ENCODE measurements at places on chromosomes 6 and 20.

DNA sequence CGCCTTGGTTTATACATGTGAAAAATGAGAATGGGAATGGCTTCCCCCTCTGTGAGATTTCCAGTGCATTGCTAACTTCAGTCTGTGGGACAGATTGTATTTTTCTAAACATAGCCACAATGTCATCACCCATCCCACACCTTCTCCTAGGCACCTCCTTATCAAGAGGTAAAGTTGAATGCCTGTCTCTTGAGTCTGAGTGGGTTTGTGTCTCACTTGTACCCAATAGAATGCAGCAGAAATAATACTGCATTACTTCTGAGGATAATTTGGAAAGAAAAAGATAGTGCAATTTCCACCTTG, 27.9 kb downstream of the RIN2 start:
- no peak for DNase-seq

DNA sequence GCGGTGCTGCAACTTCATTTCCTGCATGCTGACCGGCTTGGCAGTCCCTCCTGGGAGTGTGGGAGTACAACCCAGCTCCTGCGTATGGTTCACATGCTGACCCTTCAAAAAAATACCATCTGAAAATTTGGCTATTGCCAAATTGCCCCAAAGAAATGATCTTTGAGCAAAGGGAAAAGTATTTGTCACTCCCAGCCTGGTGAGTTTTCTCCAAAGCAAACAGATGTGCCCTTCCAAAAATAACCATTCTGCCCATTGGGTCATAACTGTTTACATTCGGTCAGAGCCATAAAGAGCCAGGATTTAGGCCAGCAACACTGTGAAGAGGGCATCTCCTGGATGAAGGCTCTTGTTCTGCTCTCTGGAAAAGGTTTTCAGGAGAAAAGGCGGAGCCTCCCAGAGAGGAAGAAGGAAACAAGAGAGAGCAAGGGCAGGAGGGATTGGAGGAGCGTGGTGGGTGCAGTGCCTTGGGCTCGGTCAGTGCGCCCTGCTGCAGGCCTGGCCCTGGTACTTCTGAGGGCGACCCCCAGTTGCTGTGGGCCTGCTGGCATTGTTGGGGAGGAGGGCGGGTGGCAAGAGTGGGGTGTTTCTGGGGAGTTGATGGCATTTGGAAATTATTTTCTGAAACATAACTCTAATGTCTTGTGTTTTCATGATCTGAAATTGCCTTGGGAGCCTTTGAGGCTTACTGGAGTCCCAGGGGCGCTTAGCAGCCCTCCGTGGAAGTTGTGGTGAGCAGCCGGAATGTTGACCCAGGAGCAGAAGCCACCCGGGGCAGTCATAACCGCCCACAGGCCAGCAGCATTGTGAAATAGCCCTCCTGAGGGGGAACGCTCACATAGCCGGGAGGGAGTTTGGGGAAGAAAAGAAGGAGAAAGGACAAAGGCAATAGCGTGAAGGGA, 248.4 kb downstream of the MYLK4 start:
- DNase-seq, result no peak

- no peak for DNase-seq
Measured at GRCh38 chr6:144283646-144284477, 1.3 kb upstream of the UTRN start.

DNA sequence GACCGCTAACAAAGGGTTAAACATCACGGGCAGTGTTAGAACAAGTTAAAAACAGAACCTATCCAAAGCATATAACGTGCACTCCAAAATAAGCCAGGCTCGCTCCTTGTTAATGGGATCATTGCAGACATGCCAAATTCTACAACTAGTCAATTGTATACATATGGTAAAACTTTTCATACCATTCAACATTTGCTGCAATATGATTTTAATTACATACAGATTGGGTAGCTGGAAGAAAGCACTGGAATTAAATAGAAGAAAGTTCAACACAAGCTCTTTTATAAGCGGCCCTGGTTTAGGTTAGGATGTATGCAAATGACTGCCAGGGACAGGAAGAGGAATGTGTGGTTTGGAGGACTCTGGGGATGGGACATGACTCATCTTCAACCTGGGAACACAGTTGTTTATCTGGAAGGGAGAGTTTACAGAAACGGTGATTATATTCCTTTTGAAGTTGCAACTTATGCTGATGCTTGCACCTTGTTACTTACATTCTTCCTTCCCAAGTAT, 62.5 kb upstream of the TIAM2 start:
- DNase-seq, result no peak

DNA sequence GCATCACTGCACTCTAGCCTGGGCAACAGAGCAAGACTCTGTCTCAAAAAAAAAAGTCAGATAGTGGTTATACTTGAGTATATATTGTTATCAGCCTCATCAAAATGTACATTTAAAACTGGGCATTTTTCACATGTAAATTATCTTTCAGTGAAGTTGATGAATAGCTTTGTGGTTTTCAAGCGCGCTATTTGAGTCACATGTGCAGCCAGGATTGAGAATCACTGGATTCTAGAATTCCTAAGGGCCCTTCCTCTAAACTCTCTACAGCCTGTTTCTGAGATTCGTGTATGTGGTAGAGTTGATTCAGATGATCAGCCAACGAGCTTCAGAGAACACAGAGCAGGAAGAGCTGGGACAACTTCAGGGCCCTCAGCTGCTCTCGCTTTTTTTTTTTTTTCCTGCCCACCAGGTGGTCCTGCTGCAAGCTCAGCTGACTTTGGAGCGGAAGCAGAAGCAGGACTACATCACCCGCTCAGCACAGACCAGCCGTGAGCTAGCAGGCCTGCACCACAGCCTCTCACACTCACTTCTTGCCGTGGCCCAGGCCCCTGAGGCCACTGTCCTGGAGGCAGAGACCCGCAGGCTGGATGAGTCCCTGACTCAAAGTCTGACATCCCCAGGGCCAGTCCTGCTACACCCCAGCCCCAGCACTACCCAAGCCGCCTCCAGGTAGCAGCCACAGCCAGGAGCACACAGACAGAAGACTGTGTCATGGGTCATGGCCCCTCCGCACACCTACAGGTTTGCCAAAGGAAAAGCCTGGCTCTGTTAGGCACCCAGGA, 18.3 kb downstream of the C20orf173 start:
- no peak for DNase-seq

GRCh38 chr6:93318121-93318520, 101.2 kb downstream of the EPHA7 start:
- no peak for DNase-seq

DNA sequence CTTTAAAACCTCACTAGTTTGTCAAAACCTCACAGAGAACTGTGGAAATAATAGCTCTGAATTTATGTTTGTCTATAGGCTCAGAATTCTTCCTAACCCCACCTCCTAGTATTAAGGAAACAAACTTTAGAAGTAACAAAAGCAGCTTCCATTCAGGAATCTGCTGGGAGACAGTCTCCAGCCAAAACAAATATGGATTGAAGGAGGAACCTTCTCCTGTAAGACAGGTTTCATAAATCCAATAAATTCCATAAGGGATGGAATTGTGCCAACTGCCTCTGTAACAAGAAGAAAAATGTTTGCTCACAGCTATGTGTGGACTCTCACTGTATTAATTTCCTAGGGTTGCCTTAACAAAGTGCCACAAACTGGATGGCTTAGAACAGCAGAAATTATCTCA, 7.5 kb downstream of the SYCP2 start:
- no peak for DNase-seq

DNA sequence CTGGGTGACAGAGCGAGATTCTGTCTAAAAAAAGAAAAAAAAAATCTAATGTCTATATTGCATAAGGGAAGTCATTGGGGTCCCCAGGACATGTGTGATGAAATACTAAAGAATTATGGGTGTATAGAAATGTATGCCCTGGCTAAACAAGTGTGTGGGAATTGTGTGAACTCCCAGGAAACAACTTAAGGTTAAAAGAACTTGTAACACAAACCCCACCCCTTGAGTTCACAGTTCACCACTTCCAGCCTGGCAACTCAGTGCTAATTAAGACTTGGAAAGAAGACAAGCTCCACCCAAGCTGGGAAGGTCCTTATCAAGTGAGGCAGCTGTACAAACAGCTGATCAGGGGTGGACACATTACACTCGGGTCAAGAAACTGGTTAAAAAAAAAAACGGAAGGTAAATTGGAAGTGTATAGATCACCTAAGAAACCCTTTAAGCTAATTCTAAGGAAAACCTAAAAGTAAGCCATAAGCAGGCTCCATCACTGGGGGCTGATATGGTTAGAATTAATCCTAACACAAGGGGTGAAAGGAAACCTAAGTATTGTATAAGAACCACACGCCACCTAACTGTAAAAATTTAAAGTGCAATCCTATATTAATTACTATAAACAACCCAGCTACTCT, 25.2 kb downstream of the HLA-A start:
- DNase-seq, result no peak

DNA sequence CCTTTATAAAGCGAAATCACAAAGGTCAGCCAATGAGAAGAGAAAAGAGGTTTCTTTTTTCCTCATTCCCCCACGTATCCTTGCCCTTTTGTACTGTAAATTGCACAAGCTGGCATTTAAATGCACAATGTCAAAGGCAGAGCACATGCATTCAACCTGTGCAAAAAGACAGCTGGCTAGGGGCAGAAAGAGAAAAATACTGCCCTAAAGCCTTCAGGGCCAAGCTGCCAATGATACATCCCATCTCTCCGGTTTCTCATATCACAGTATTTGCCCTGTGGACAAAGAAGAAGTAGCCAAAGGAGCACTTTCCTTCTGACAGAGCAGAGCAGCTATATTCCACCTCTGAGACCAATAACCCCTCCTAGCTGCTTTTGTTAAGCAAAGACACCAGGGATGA, 219.2 kb downstream of the TRDN start:
- no peak for DNase-seq

GRCh38 chr20:53751620-53752318, 158.1 kb upstream of the ZNF217 start:
- DNase-seq, result no peak

GRCh38 chr20:11173916-11174315, 500.1 kb upstream of the JAG1 start:
- no peak for DNase-seq

DNA sequence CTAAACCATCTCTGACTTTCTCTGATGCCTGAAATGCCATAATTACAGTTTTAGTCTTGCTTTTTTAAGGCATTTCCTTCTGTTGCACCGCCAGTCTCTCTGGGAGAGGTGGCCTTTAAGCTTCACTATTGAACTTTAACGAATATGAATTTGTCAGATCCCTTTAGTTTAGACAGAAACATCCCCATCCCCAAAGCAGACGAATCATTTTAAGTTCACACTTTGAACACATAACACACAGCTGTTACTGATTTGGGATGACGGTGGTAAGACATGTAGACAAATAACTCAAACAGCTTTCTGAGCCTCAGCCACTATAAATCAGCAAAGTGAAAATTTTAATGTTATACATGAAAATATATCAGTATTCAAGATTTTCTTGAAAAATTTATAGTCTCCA, 7.2 kb upstream of the IPCEF1 start:
- no peak for DNase-seq

DNA sequence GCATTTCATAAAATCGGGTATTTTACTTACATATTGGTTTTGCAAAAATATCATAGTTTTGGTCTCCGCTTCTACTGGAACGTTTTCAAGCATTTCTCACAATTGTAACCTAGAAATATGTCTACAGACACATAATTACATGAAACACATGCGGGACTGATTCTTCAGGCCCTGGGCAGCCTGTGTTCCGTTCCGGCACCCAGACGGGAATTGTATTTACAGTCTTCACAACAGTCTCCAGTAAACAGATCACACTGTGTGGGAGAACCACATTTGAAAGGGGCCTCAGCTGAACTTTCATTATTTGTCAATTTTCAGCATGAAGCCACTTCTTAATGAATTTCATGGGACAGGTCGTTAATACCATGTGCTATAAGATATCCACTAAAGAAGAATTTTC, 196.9 kb downstream of the DST start:
- DNase-seq, result no peak

Data from GM12891 (cell line).